Small intestine (tissue), 16 donors: ENCODE measurements at places on chromosomes 6 and 20. TPM values are rescaled to one million over a fixed set of nuclear protein-coding genes. Genes with fewer than 3 reads are reported as not detected.

TMEM63B gene
- polyA plus RNA-seq: 31.8 TPM

KIFC1 gene
- 3.2 TPM for polyA plus RNA-seq

LST1 gene
- 8.3 TPM for polyA plus RNA-seq

HDGFL1 gene
- polyA plus RNA-seq: not detected

EFCAB8 gene
- polyA plus RNA-seq: not detected

- H3K36me3 ChIP-seq: no peaks in the 10 kb centered on the region
- H3K27ac ChIP-seq: no peak overlapping the region
- H3K27me3 ChIP-seq: no peaks in the 10 kb centered on the region
- no peak overlapping the region for H3K4me3 ChIP-seq
Observed at GRCh38 chr6:53614676-53615075, 50.9 kb downstream of the KLHL31 start.

GRCh38 chr6:155171109-155171746 is 92.6 kb upstream of the CLDN20 start:
- H3K36me3 ChIP-seq: peaks cover 14% of the 10 kb centered on the region
- H3K27me3 ChIP-seq: no peaks in the 10 kb centered on the region
- DNase-seq: peak; percentile 29
- no peaks in the 10 kb centered on the region for H3K4me1 ChIP-seq
- peak overlapping the region; percentile 48 for H3K27ac ChIP-seq
- no peak overlapping the region for H3K4me3 ChIP-seq

DNA sequence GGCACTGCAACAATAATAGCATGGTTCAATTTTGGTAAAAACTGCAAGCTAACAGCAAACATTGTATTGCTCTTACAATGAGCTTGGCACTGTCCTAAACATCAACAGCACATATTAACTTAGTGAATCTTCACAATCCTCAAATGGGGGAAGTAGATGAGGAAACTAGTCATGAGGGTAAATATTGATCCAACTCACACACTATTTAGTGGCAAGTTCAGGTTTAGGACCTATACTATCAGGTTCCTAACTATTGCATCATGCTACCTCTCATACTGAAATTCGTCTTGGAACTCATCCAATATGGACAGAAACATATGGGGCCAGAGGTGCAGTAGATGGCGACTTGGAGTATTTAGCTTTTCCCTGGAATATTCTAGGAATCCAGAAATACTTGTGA is 34.2 kb downstream of the FKBP1C start:
- no peak overlapping the region for H3K27ac ChIP-seq
- DNase-seq: no peak
- H3K4me1 ChIP-seq: no peaks in the 10 kb centered on the region
- no peaks in the 10 kb centered on the region for H3K27me3 ChIP-seq
- no peaks in the 10 kb centered on the region for H3K36me3 ChIP-seq
- H3K4me3 ChIP-seq: no peak overlapping the region

- no peak for DNase-seq
- no peaks in the 10 kb centered on the region for H3K4me1 ChIP-seq
Observed at GRCh38 chr6:140029551-140029950, 655.1 kb upstream of the CITED2 start.

DNA sequence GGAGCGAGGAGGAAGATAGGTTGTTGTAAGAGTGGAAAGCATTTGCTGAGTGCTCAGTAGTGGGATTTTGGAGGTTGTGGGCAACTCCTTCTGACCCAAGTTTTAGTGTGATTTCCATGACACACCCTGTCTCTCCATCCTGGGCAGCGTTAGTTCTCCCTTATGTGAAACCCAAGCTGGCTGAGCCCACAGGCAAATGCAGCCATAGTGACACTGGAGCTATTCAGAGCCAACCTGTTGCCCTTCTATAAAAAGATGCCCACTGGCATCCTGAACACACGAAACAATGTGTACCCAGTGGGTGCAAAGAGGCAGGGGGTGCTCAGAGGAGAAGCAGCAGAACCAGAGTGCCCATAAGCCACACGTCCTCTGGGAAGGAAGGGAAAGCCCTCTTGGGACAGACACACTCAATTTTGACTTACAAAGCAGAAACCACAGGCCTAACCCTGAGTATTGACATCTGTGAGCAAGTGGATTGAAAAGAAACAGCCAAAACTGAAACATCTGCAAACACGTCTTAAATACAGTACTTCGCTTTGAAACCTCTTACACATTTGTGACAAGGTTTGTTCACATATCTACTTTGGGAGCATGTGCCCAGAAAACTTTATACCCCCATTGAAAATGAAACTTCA is 54.6 kb downstream of the BPIFB1 start:
- no peaks in the 10 kb centered on the region for H3K27me3 ChIP-seq
- no peaks in the 10 kb centered on the region for H3K4me1 ChIP-seq
- DNase-seq: no peak
- no peak overlapping the region for H3K4me3 ChIP-seq
- no peaks in the 10 kb centered on the region for H3K36me3 ChIP-seq
- no peak overlapping the region for H3K27ac ChIP-seq
